ENCODE measurements at places on chromosomes 3 and 15. TPM values are rescaled to one million over a fixed set of nuclear protein-coding genes. Genes with fewer than 3 reads are reported as not detected.

AADACL2 gene
- 0.26 TPM for total RNA-seq

STX19 gene
- total RNA-seq = not detected

GCSAM gene
- not detected for total RNA-seq

VEPH1 gene
- total RNA-seq = 1.2 TPM

TRIM59 gene
- 2.2 TPM for total RNA-seq

TNK2 gene
- total RNA-seq = 32.0 TPM

ARPP21 gene
- total RNA-seq = not detected

KBTBD13 gene
- total RNA-seq = not detected

ALPK3 gene
- total RNA-seq = 16.1 TPM

KPNA1 gene
- 28.2 TPM for total RNA-seq

ECE2 gene
- total RNA-seq = 0.69 TPM

GRAMD2A gene
- 0.42 TPM for total RNA-seq

LRRIQ4 gene
- 0.23 TPM for total RNA-seq
